ENCODE measurements at places on chromosomes 11 and 22.
A peak's percentile ranks its signal among the peaks of the same experiment; 100 is the strongest.

GRCh38 chr11:15494740-15495139 lies 380.0 kb downstream of the INSC start:
- no peak for DNase-seq

DNA sequence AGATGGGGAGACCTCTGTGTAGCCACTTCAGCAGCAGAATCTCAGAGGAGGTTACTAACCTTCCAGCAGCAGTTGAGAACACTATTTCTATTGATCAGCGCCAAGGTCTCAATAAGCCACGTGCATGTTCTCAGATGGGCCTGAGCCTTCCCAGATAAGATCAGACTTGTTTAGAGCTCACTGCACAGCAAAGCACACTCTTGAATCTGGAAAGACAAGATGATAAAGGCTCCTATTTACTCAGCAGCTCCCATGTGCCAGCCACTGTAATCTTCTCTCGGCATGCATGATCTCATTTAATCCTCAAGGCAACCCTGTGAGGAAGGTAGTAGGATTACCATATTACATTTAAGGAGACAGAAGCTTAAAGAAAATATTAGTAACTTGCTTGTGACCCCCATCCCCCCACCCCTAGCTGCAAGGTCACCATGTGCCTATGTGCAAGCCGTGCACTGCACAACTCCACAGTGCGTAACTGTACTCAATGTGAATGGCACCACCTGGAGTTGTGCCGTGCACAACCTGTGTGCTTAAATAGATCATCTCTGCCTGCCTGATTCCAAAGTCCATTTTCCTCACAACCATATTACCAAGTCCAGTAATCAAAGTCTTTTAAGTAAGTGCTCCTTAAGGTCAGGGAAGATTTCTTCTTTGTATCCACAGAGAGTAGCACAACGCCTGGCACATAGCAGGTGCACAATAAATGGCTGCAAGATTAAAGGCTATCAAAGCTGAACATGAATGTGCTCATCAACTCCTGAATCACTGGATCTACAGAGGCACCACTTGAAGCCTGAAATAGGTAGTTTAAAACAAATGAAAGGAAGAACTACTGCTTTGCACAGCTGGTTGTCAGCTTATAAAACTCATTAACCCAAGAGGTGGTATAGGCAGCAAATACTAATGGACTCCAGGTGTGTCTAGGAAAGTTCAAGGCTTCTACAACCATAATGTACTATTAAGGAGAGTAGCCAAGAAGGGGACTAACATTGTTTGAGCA lies 293.8 kb downstream of the BUD13 start:
- DNase-seq = no peak

GRCh38 chr22:25747245-25747944 lies 5.4 kb downstream of the MYO18B start:
- DNase-seq = peak; percentile 100

DNA sequence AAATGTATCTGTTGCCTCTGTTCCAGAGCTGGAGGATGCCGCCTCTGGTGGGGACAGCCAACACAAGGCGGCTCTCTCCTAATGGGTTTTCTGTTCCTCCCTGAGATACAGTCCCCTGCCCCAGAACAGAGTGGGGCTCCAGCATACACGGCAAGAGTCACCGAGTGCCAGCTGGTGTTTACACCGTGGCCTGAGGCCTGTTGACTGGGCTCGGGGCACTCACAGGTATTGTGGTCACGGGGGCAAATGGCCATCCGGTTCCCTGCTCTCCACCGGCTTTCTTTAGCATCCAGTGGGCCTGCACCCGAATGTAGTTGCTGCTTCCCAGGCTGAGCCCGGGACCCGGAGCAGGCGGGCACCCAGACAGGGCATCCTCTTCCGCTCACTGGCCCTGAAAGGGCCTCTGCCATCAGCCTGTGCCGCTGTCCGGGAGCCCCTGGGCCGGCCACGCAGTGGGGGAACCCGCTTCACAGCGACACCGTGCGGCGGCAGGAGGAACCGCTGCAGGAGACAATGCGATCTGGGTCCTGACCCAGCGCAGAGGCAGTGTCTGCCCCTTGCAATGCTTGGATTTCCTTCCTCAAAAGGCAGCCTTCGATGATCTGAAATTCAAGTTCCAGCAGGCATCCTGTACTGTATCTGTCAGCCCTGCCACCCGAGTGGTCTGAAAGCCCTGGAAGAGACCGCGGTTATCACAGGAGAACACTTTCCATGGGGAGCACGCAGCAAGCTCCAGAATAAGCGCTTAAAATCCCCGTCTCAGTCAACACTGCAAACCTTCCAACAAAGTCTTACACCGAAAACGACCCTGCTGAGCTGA lies 859 bp upstream of the KRTAP5-5 start:
- no peak for DNase-seq

GRCh38 chr11:130802567-130802966 lies 113.7 kb downstream of the SNX19 start:
- no peak for DNase-seq

- peak; percentile 63 for DNase-seq
Observed at GRCh38 chr22:34414467-34415440, 494.5 kb upstream of the LARGE1 start.

DNA sequence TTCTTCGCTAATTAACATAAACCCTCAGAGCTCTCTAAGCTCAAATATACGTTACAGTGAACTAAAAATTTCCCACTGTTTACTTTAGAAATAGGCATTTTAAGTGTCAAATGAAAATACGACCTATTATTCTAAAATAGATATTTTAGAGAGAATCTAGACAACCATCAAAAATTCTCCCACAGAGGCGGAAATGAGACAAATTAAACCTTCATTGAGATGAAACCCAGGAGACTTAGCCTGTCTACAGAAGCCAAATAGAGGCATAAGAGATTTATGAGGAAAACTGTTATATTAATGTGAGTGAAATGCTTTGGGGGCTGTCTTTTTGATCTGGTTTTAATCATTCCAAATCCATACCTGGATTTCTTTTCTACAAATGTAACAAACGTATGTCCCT lies 232.0 kb upstream of the GRIA4 start:
- DNase-seq = no peak

DNA sequence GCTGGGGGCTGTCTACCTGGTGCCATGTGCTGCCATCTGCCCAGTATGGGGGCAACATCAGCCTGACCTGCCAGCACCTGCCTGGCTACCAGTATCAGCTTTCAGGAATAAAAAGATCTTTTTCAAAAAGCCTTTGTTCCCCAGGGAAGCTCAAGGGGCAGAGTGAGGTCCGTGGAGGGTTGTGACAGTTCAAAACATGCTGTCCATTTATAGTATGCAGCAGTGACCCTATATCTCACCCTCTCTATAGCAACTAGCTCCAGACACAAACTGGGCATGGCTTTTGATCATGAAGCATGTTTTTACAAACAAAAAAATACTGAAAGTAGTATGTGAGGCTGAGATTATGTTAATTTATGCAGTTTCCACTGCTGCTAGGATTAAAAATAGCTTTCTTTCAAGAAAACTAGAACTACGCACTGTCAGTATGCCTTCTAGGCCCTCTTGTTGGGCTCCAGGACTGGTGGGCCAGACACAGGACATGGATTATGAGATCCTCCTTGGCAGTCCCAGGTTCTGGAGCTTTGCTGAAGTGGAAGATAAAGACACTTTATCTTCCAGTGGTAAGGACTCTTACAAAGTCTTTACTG lies 23.4 kb downstream of the NAV2 start:
- no peak for DNase-seq

DNA sequence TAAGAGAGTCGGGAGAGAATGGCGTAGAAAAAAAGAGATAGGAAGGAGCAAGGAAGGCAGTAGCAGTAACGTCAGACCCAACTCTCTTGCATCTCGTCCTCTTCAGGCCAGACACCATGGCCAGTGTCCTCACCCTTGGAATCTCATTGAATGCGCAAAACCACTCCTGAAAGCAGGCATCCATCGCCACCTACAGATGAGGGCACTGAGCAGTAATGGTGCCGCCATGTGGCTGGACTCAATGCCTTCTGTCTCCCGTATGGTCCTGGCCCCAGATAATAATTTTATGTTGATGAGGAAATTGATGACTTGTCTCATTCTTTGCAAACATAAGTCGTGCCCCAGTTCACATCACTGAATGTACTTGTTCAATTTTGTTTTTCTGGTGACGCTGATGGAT lies 17.8 kb upstream of the ALX4 start:
- DNase-seq = no peak

DNA sequence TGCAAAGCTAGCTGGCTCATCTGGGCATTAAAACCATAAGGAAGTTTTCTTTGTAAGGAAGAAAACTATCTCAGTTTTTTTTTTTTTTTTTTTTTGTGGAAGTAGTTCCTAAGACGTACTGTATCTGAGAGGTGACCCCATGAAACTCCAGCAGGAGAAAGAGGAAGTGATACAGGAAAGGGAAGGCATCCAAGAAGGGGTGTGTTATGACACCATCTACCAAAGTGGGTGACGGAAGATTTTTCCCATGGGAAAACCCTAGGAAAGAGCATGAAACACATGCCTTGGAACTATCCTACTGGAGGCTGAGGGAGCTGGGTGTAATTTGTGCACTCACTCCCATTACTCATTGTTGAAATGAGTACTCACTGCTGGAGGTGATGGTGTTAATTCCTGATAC lies 63.8 kb upstream of the ARHGAP20 start:
- DNase-seq = no peak

DNA sequence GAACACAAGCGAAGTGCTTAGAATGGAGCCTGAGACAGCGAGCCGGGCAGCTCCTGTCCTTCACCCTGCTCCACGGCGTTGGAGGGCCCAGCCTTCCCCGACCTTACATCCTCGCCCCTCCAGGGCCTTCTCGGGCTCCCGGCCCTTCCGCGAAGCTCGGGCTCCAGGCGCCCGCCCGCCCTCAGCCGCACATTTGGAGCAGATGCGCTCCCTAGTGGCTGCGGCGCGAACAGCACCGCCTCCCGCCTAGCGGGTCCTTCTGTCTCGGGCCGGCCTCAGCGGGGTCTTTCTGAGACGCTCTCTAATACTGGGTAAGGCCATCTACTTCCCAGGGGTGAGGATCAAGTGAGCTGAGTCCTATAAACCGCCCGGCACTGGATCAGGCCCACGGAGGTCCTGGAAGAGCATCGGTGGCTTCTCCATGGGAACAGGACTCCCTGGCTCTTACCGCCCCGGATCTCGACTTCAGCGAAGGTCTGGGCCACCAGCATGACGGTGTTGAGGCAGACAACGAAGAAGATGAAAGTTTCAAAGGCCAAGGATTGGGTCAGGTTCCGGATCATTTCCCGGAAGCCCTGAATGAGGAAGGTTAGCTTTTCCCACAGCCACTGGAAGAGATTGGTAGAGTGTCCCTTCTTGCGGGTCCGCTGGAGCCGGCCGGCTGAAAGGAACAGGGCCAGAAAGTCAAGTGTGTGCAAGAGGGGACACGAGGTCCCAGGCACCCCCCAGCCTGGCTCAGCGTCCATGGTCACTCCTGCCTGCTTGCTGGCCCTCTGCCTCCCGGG lies 3.7 kb downstream of the CATSPER1 start:
- DNase-seq = peak; percentile 42

- no peak for DNase-seq
Observed at GRCh38 chr11:8067929-8068575, 13.0 kb upstream of the TUB start.

- no peak for DNase-seq
Observed at GRCh38 chr22:39431821-39432251, 25.0 kb upstream of the MGAT3 start.

GRCh38 chr22:19446603-19447329 lies 745 bp downstream of the C22orf39 start:
- no peak for DNase-seq

DNA sequence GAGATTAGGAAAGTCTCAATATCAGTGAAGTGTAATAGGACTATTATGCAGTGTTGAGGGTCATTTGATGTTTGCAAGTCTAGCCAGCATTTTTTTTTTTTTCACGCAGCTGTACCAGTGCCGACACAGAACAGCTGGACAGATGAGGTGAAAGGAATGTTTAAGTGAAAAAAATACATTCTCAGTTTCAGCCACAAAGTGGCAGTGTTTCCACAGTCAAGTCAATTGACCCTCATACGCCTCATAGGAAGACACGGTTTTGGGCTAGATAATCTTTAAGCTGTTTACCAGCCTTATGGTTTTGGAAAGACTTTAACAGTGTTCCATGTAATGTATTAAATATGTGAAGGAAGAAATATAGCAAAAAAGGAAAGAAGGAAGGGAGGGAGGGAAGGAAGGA lies 349.9 kb upstream of the ANO3 start:
- peak; percentile 29 for DNase-seq

DNA sequence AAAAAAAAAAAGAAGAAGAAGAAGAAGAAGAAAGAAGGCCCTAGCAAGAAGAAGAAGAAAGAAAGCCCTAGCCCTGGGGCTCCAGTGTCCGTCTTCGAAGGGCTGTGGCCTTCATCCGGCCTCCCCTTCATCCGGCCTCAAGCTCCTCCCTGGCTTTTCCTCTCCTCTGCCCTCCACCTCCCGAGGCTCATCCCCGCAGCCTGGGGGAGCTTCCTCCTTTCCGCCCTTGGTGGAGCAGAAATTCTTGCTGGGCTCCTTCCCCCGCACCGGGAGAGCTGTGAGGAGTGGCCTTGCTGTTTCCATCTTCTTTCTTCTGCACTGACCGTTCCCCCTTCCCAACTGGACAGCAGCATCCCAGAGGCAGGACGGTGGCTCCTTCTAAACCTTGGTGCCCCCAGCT lies 9.5 kb upstream of the LTO1 start:
- DNase-seq = no peak

GRCh38 chr11:1650034-1650917 lies 20.7 kb downstream of the KRTAP5-5 start:
- no peak for DNase-seq

DNA sequence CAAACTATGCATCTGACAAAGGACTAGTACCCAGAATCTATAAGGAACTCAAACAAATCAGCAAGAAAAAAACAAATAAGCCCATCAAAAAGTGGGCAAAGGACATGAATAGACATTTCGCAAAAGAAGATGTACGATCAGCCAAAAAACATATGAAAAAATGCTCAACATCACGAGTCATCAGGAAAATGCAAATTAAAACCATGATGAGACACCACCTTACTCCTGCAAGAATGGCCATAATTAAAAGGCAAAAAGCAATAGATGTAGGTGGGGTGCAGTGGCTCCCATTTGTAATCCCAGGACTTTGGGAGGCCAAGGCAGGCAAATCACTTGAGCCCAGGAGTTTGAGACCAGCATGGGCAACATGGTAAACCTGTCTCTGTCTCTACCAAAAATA lies 10.4 kb upstream of the OR10V1 start:
- no peak for DNase-seq

DNA sequence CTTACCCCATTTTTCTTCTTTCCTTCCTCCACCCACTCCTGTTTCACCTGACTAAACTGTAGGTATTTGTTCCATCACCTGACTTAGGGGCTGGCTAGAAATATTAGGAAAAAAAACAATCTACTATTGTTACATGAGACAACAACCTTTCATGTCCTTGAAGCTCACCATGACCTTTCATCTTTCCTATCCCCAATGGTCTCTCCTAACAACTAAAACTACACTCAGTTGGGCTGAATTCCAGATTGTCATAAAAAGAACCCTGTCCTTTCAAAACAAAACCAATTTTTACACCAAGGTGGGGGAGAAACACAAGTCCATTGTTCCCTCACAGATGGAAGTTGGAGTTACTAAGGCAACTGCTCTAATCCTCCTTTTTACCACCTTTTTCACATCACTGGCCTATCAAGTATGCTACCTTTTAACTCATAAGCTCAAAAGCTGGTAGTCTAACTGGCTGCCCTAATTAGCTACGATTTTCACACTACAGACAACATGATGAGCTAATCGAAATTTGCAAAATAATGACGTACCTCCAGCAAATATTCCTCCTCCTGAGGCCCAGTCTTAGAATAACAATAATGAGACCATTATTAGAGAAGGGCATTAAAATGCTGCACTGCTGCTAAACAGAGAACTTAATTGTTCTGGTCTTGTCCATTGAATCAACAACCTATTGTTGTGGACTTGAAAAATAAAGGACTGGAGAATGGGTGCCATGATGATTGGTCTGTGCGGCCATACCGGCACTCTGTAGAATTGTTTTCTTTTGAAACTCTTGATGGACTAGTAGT lies 46.5 kb upstream of the SOX6 start:
- DNase-seq = peak; percentile 4

Measured in Caki2 (cell line).